ENCODE measurements at places on chromosomes 6 and 20.

DNA sequence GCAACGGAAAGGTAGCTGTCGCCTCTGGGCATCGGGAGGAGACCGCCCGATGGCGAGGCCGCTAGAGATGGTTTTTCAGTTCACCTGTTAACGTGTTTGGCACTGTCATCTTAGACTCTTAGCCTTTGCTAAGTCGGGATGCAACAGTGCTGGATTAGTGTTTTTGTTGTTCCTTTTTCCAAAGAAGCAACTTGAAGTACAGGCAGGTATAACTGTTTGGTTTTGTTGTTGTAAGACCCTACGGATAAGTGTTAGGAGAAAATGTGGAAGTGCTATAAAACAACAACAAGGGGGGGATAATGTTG, 723 bp downstream of the MANEA start:
- DNase-seq, result no peak

GRCh38 chr20:49833483-49833882, 20.9 kb downstream of the SLC9A8 start:
- DNase-seq, result no peak

GRCh38 chr20:49969946-49970345, 12.8 kb upstream of the SNAI1 start:
- DNase-seq, result no peak

GRCh38 chr6:21986703-21987102, 310.1 kb downstream of the PRL start:
- DNase-seq, result no peak

GRCh38 chr20:54633374-54634355, 158.3 kb downstream of the DOK5 start:
- no peak for DNase-seq

DNA sequence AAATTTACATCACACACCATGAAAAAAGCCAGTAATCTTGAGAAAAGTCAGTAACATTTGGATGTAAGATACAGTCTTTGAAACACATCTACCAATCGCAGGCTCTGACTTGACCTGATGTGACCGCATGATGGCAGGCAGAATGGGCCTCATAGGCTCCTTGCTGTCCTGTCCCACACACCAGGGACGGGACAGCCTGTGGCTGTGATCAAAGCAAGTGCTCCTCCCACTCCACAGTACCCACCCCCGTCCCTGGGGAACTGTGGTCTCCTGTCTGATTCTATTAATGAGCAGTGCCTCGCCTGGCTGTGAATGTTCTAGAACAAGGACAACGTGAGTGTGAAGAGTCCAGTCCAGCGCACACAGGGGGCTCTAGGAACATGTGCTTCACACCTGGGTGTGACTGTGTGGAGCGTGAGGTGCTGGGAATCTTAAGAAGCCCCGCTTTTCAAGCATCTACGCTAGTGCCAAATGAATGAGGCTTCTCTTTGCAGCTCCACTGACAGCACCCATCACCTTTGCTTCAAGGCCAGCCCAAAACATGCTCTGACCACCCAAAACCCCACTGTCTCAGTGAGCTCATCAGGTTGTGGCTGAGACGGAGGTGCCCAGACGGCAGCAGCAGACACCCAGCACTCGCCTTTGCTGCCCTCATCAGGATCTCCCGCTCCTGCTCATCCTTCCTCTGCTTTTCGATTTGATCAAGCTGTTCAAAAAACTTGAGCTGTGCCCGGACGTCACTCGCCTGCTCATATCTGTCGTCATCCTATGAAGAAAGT, 67.1 kb downstream of the TAF4 start:
- no peak for DNase-seq

GRCh38 chr6:39225946-39226437, 3.3 kb downstream of the KCNK5 start:
- DNase-seq, result no peak

DNA sequence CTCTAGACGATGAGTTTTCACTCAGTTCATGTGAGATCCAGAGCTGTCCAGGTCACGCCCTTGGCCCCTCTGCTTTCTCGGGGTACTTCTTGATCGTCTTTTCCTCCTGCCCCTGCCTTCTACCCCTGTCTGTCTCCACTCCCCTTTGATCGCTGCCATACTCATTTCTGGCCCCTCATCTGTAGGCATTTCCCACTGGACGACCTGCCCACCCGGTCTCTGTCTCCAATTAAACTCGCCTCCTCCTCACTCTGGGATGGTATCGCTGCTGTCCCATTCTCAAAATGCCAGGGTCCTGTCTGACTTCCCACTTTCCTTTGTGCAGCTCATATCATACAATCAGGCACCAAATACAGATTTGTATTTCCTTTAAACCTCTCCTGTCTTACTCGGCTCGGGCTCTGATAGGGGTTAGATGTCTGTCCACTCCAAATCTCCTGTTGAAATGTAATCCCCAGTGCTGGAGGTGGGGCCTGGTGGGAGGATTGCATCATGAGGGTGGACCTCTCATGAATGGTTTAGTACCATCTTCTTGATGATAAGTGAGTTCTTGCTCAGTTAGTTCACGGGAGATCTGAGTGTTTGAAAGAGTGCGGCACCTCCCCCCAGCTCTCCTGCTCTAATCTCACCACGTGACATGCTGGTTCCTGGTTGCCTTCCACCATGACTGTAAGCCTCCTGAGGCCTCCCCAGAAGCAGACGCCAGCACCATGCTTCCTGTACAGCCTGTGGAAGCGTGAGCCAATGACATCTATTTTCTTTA, 3.5 kb upstream of the SYNJ2 start:
- no peak for DNase-seq

DNA sequence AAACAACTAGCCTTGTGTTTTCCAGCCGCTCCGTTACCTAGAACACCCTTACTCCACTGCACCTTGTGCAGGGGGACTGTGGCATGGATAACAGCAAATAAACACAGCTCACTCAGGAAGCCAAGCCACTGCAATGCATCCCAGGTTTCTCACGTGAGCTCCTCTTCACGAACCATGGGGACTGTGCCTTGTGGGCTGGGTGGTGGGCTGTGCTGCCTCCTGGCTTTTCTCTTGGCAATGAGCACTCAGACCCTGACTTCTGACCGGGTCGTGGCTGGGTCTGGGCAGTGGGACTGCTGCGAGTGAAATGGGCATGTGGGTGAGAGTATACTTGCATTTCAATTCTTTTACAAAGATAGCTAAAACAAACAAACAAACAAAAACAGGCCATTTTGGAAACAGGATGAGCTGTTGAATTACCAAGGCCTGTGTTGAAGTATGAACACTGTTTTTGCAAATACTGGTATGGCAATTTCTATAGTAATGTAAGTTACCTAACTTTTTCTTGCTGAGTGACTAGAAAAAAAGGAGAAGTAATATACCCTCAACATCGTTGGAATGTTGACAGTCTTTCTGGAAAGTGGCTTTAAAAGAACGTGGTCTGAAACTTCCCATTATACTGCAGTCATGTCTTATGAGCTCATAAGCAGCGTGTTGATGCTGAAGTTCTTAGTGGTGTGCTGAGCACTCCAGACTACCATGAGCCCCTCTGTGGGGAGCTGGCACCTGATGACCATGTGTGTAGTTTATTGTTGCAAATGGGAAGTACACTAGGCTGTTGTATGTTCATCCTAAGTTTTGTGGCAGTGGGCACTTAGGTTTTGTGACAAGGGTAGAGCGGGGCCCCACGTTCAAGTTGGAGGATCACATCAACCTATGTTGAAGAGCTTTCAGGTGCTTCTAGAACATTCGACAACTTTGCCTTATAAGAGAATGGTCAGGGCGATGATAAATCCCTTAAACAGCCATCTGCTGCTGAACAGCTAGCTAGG, 120.4 kb downstream of the ARMC2 start:
- no peak for DNase-seq

DNA sequence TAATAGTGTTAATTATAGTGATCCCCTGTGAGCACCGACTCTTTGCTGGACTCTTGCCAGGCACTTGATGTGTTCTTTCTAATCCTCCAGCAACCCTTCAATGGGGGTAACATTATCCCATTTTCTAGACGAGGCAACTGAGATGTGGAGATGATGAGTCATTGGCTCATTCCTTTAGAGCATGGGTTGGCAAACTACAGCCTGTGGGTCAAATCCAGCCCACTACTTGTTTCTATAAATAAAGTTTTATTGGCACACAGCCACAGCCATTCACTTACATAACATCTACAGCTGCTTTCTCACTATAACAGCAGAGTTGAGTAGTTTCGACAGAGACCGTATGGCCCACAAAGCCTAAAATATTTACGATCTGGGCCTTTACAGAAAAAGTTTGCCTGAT, 249.5 kb upstream of the KCNG1 start:
- DNase-seq, result no peak

GRCh38 chr6:77173472-77174074, 289.7 kb downstream of the HTR1B start:
- DNase-seq, result no peak

DNA sequence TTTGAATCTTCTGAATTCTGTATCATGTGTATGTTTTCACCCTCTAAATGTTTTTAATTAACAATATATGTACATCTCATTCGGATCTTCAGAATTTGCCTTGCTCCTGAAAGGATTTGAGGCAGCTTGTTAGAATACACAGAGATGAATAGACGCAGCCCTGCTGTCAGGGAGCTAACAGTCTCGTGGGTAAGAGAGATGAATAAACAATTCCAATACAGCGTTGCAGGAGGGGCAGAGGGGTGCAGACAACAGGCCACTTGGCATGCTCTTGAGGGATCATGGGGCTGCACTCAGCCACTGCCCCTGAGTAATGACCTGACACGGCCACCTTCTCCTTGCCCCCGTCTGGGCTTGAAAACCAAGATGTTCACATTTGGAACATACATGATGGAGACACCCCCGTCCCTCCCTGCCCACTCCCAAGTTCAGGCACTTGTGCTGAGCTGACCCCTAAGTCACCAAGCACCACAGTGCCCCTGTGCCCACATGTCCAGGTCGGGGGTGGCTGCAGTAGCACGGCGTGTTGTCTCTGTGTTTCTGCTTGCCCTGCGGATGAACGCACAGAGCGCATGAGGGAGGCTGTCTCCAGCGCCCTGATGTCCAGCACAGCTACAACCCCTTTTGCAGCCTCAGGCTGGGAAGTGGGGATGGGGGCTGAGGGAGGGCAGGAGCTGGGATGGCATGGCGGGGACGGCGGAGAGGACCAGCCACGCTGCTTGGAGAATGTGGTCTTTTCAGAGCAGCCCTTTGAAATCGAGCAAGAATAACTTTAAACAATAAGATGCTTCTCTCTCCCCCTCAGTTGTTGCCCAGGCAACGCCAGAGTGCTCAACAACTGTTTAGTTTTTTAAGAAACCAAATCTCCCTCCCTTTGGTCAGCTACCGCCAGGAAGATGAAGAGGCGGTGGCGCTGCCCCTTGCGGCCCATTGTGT, 33.0 kb upstream of the CDH22 start:
- no peak for DNase-seq

DNA sequence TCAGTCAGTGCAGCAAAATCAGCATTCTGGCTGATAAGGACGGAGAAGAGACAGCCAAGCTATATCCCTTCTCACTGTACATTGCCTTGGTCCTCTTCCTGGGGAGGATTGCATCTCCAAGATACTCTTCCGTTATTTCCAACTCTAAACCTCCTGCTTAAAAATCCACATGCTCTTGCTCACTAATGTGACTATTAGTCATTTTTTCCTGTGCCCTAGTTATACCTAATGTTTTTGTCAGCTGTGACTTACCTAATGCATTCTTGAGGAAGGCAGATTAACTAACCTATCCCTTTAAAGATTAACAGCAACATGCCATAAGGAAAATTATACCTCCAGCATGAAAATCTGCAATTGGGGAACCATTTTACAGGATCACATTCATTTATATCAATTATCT, 317.6 kb downstream of the BTBD9 start:
- no peak for DNase-seq

DNA sequence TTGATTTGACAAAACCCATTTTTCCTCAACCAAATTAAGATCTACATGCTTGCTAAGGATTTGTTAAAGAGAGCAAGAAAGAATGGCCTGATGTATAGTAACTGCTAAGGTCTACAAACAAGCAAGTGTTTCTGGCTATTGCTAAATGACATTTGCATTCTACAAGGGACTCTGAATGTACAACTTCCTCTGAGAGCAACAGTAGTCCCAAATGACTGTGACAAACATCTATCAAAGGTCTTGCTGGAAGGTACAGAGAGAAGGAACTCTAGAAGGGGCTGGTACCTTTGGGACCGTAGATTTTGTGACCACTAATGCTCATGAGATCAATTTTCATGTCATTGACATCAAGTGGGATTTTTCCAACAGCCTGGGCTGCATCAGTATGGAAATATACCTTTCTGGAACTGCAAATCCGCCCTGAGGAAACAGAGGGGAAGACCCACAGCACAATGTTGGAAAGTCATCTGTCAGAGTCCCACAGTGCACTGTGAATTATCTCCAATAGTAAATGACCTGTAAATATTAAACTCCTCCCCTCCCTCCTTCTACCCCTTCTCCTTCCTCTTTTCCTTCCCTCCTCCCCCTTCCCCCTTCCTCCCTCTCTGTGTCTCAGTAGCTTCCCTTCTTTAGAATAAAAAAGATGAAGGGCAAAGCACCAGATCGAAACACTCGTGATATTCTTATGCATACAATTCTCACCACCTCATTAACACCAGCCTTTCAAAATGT, 15.9 kb upstream of the CPNE1 start:
- no peak for DNase-seq

- DNase-seq, result no peak
These were observed 532.7 kb downstream of the BCKDHB start for GRCh38 chr6:80639181-80639629.

GRCh38 chr20:45251884-45252560, 2.3 kb downstream of the SLPI start:
- DNase-seq, result no peak

DNA sequence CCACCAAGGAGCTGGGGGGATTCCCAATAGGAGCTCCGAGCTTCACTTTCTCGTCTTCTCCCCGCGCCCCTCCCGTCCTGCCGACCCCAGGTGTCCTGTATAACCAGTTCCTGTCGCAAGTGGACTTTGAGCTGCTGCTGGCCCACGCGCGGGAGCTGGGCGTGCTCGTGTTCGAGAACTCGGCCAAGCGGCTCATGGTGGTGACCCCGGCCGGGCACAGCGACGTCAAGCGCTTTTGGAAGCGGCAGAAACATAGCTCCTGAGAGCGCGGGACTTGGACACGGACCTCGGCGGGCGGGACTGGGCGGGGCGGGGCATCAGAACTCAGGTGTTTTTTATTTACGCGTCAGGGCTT, 340 bp upstream of the VARS2 start:
- no peak for DNase-seq

GRCh38 chr20:50837532-50838321, 42.9 kb downstream of the BCAS4 start:
- no peak for DNase-seq

- no peak for DNase-seq
These were observed 57.6 kb downstream of the CPNE5 start for GRCh38 chr6:36781669-36782068.

- no peak for DNase-seq
These were observed 23.3 kb upstream of the MAPRE1 start for GRCh38 chr20:32796383-32796948.

GRCh38 chr6:7604003-7604402, 14.0 kb downstream of the SNRNP48 start:
- DNase-seq, result no peak

GRCh38 chr6:30931272-30931671, 698 bp downstream of the SFTA2 start:
- no peak for DNase-seq

GRCh38 chr6:148713033-148713738, 33.6 kb upstream of the UST start:
- no peak for DNase-seq

Measured in hippocampal formation (tissue), 2 donors.